AG08396 (cell line): ENCODE measurements at places on chromosomes 1 and 21.

DNA sequence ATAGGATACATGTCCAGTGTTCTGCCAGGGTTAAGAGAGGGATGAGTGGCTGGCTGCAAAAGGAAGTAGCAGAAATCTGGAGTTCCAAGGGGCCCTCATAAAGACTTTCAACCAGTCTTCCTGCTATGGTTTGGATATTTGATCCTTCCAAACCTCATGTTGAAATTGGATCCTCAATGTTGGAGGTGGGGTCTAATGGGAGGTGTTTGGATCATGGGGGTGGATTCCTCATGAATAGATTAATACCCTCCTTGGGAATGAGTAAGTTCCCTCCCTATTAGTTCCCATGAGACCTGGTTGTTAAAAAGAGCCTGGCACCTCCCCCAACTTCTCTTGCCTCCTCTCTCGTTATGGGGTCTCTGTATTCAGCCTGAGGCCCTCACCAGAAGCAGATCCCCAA is 10.1 kb upstream of the GNG12 start:
- DNase-seq: no peak

DNA sequence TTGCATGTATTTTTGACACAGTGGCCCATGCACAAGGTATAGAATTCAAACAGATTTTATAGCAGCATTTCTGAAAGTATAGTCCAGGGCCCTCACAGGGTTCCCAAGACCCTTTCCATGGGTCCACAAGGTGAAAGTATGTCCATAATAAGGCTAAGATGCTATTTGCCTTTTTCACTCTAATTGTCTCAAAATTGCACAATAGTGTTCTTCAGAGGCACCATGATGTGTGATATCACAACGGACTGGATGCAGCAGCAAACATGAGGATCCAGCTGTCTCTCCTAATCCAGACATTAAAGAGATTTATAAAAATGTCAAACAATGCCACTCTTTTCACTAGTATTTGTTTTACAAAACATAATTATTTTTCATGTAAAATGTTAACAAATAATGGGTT is 88.8 kb upstream of the PRDX6 start:
- DNase-seq: no peak

DNA sequence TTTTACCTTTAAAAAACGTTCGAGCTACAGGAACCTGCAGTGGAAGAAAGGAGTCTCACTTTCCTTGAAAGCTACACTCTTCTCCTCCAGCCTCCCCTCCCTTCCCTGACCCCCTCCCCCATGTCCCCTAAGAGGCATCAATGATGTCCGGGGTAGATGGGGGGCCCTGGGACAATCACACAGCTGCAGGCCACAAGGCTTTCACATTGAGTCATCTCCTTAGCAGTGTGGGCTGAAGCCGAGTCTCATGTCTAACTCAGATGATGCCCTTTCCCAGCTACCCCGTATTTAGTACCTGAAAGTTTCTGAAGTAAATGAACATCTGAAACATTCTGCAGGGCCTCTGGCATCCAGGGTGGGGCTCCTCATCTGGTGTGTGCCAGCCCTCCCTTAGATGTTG is 6.3 kb upstream of the GPR25 start:
- DNase-seq: no peak

DNA sequence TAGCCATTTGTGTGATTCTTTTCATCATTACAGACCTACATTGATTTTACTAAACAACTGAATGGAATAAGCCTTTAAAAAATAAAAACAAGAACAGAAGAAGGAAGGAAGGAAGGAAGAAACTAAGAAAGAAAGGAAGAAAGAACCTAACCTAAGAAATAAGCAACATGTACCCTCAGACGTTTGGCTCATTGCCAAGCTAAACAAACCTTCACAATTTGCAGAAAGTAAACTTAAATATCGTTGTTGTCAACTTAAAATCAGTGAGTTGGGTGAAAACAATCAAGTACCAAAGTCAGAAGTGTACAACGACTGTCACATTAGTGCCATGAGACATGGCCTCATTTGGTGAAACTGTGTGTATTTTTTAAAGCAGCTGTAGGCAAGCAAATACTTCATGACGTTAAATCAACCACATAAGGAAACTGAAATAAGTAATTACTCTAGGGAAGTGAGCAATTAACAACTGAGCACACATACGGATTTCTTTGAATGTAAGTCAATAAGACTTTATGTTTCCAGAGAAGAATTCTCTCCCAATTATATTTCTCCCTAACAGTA is 313.1 kb upstream of the TMPRSS15 start:
- no peak for DNase-seq

GRCh38 chr1:37944086-37944763 is 2.6 kb downstream of the INPP5B start:
- DNase-seq: peak; percentile 46

GRCh38 chr1:23208527-23208926 is 8.8 kb downstream of the HTR1D start:
- DNase-seq: no peak

DNA sequence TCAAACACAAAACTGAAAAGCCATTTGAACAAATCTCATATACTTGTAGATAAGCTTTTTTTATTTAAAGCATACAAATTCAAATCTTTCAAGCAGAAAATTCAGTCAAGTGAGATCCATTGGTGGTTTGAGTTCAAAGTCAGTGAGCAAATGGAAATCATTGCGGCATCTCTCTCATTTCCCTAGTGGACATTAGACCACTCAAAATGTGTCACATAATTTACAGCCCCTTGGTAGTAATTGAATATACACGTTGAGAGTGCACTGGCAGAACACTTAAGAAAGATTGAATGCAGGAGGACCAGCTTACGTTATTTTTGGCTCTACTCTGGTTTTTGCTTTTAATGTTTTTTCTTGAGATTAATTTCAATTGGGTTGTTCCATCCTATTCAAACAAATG is 633.7 kb downstream of the USP25 start:
- no peak for DNase-seq

GRCh38 chr21:29403301-29403700 is 104.6 kb downstream of the BACH1 start:
- no peak for DNase-seq

GRCh38 chr1:10663678-10664035 is 132.8 kb downstream of the CASZ1 start:
- DNase-seq: peak; percentile 81

GRCh38 chr1:159187647-159188374 is 16.4 kb downstream of the CADM3 start:
- DNase-seq: no peak

GRCh38 chr21:42722153-42722552 is 68.7 kb downstream of the PDE9A start:
- no peak for DNase-seq

DNA sequence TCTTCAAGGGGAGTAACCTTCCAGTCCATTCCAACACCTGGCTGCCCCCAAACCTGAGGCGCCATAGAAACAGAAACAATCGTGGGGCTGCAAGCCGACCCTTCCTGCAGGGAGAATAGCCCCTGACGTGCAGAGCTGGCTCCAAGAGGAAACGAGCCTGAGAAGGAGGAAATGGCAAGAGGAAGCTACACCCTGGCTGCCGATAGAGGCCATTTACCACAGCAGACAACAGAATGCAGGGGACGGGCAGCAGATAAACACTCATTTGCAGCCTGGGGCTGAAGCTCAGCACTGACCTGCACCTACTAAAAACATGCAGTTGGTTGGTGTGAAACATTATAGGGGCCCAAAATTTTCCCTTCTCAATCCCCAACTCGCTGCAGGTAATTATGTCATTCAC is 8.7 kb upstream of the TDRD10 start:
- no peak for DNase-seq

GRCh38 chr1:66243548-66244130 is 290.3 kb upstream of the SGIP1 start:
- DNase-seq: no peak

DNA sequence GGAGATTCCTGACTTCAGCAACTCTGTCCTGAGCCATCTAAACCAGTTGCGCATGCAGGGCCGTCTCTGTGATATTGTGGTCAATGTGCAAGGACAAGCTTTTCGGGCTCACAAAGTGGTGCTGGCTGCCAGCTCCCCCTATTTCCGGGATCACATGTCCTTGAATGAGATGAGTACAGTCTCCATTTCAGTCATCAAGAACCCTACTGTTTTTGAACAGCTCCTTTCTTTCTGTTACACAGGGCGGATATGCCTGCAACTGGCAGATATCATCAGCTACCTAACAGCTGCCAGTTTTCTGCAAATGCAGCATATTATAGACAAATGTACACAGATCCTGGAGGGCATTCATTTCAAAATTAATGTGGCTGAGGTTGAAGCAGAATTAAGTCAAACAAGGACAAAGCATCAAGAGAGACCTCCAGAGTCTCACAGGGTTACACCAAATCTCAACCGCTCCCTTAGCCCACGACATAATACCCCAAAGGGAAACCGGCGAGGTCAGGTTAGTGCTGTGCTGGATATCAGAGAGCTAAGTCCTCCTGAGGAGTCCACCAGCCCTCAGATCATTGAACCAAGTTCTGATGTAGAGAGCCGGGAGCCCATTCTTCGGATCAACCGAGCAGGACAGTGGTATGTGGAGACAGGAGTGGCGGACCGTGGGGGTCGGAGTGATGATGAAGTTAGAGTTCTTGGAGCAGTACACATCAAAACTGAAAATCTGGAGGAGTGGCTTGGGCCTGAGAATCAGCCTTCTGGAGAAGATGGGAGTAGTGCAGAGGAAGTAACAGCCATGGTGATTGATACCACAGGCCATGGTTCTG is 2.3 kb downstream of the ZBTB37 start:
- DNase-seq: no peak

DNA sequence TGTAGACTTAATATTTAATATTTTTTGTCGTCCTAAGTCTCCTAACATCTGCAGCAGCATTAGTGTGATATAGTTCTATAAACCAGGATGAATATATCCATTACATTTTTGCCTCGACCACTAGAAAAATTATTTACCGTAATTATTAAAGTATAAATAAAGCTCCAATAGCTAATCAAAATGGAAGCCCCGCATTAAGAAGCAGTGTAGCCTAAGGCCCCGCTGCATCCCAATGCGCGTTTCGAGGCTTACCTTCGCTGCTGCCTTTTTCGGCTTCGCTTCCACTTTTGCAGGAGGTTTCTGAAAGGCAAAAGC is 891 bp downstream of the HMGN1 start:
- peak; percentile 11 for DNase-seq

DNA sequence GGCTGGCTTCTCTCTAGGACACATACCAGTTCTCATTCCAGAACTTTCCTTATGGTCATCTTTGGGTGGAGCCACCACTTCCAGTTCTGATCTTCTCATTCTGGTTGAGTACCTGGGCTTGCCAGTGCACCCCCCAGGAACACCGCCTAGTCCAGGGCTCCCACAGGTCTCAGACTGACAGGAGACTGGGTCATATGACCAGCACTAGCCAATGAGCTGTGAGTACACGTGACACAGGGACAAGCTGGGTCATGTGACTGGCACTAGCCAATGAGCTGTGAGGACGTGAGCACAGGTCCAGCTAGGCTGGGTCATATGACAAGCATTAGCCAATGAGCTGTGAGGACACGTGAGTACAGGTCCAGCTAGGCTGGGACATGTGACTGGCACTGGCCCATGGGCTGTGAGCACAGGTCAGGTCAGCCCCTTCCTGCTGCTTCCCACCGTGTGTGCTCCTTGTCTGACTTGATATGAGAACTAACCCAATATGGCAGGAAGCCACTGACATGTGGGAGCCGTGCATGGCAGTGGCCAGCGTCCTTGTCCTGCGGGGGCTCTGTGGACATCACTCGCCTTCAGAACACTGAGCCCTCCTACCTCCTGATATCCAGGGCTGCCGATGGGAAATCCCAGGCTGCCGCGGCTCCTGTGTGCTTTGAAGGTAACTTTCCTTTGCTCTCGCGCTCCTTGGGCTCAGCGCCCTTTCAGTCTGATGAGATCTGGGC is 22.7 kb downstream of the KRTAP10-1 start:
- peak; percentile 50 for DNase-seq

DNA sequence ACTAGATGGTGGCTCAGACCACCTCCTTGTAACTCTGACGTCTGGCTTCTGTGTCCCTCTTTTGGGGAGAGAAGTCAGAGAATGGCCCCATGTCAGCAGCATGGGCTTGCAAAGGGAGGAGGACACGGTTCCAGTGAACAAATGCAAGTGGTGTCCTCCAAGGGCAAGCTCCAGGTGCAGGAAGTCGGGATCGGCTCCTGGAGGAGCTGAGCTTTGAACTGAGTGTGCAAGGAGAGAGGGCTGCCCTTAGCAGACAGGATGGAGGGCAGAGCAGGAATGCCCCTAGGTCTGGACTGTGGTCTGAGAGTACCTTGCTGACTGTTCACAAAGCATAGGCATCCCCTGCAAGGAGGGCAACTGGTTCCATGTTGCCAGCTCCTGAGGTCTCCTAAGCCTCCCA is 17.3 kb downstream of the PKP1 start:
- DNase-seq: no peak

DNA sequence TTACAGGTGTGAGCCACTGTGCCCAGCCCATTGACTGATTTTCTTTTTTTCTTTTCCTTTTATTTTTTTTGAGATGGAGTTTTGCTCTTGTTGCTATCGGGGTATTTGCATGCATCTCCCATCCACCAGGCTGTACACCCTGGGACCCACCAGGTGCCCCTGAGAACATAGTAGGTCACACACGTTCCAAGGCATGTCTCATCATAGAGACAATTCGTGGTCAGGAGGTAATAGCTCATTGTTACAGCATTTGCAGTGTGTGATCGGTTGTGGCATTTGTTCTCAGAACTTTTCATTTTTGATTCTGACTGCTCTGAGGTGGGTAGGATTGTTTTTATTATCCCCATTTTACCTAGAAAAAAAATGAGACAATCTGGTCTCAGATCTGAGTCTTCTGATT is 29.6 kb downstream of the BCL9 start:
- DNase-seq: no peak

GRCh38 chr1:212595787-212596714 is 12.5 kb upstream of the ATF3 start:
- DNase-seq: peak; percentile 80

- no peak for DNase-seq
Measured at GRCh38 chr1:192529811-192530210, 45.8 kb upstream of the RGS1 start.

DNA sequence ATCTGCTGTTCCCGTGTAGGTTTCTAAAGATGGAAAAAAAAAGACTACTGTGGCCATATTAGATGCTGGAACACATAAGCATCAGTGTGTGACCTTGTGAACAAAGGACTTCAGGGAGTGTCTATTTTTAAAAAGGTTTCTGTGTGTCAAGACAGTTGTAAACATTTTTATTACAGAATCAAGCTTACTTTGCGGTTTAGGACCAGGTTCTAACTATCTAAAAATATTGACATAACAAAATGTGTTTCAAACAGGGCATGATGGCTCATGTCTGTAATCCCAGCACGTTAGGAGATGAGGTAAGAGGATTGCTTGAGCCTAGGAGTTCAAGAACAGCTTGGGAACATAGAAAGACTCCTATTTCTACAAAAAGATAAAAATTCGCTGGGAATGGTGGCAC is 7.1 kb upstream of the DDI2 start:
- no peak for DNase-seq

DNA sequence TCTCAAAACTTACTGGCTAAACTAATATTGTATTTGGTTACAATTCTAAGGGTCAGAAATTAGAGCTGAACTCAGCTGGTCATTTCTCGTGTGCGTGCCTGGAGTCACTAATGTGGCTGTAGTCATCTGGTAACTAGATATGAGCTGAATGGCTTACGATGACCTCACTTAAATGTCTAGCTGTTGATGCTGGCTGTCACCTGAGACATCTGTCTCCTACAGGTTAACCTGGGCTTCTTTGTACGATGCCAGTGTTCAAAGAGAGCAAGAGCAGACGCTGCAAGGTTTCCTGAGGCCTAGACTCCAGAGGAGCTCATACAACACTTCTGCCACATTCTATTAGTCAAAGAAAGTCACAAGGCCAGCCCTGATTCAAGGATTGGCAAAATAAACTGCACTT is 17.1 kb upstream of the ALG6 start:
- DNase-seq: no peak

- DNase-seq: no peak
Measured at GRCh38 chr1:172530000-172530399, 3.0 kb upstream of the SUCO start.

GRCh38 chr1:214957330-214958137 is 125.0 kb upstream of the KCNK2 start:
- DNase-seq: peak; percentile 81
